ENCODE measurements at places on chromosomes 1 and 21.

DNA sequence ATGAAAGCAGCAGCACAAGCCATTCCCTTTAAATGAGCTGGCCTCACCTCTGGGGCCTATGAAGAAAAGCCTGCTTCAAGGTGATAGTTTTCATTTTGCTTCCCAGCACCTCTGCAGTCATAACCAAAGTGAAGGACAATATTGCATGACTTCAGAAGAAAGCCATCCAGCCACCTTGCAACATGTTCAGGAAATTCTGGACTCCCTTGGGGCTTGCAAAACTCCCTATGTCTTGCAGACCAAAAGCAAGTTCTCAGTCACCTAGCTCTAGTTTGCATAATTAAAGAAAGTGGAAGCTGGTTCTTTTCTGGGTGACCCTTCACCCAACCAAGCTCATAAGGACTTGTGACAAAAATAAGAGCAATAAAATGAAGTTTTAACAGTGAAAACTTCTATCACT lies 87.6 kb downstream of the GFI1 start:
- no peak for DNase-seq

- DNase-seq = no peak
Measured at GRCh38 chr1:36590771-36591170, 108.1 kb upstream of the CSF3R start.

- DNase-seq = no peak
Measured at GRCh38 chr1:71778940-71779339, 503.4 kb downstream of the NEGR1 start.

DNA sequence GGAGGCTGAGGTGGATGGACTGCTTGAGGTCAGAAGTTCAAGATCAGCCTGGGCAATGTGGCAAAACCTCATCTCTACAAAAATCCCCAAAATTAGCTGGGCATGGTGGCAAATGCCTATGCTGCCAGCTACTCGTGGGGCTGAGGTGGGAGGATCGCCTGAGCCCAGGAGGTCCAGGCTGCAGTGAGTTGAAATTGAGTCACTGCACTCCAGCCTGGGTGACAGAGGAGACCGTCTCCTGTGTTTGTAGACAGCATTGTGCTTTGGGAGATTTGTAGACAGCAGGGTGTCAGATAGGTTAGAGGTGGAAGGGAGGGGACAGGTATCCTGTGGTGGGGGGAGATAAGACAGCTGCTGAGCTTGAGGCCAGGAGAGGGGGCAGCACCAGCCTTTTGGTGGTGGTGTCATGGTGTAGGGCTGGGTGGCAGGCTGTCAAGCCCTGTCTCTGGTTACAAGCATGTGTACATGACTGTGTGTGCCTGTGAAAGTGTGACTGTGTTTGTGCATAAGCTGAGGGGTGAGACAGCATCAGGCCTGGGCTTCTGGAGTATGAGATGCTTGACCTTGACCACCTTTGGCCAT lies 15.2 kb downstream of the PPFIA4 start:
- no peak for DNase-seq

- no peak for DNase-seq
Measured at GRCh38 chr1:58881471-58881994, 97.7 kb upstream of the JUN start.
